ENCODE measurements at places on chromosomes 6 and 20. TPM values are rescaled to one million over a fixed set of nuclear protein-coding genes. Genes with fewer than 3 reads are reported as not detected.

CDH22 gene
- 0.69 TPM for total RNA-seq

DNA sequence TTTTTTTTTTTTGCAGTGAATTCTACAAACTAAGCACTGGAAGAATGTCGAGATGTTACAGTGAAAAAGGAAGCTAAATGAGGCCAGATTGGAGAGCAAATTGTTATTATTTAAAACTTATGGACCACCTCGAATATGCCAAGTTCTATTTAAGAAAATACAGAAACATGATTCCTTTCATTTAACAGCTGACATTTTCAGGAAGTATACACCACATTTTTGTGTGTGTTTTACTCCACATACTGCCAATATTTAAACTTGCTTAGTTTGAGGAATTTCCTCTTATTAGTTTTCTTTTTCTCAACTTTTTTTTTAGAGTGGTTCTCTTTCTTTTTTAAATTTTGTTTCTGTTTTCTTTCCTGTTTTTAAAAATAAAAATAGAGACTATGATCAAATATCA, 37.0 kb upstream of the GCLC start:
- H3K36me3 ChIP-seq = no peaks in the 10 kb centered on the region
- H3K27ac ChIP-seq = no peak overlapping the region
- H3K4me1 ChIP-seq = no peaks in the 10 kb centered on the region
- H3K4me3 ChIP-seq = no peak overlapping the region
- no peak for DNase-seq

GRCh38 chr20:7362601-7363000, 577.7 kb downstream of the HAO1 start:
- H3K27ac ChIP-seq = no peak overlapping the region
- H3K27me3 ChIP-seq = no peaks in the 10 kb centered on the region
- DNase-seq = no peak
- no peaks in the 10 kb centered on the region for H3K36me3 ChIP-seq

ZNF334 gene
- total RNA-seq = 0.97 TPM

DNA sequence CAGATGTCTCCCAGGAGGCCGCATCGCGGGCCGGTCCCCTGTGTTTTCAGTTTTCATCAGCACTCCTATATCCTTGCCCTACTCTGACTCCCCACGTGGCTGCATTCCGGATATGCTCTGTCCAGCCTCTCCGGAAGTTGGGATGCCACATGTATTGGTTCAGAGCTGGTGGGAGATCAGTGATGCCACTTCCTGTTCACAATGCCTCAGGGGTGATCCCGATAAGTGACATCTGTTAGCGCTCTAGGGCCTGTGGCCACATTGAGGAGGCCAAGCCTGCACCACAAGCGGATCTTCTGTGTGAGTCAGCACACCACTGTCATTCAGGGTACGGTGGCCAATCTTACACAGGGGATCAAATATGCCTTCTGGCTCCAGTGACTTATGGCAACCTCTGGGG, 57.8 kb downstream of the PPP1R3G start:
- no peaks in the 10 kb centered on the region for H3K36me3 ChIP-seq
- no peaks in the 10 kb centered on the region for H3K27me3 ChIP-seq
- H3K4me1 ChIP-seq = peaks cover 8% of the 10 kb centered on the region
- no peak for DNase-seq
- no peak overlapping the region for H3K27ac ChIP-seq

PSORS1C2 gene
- not detected for total RNA-seq

SLC4A11 gene
- not detected for total RNA-seq

All from esophagus muscularis mucosa (tissue), 4 donors.